ENCODE measurements at places on chromosomes 11 and 22.

DNA sequence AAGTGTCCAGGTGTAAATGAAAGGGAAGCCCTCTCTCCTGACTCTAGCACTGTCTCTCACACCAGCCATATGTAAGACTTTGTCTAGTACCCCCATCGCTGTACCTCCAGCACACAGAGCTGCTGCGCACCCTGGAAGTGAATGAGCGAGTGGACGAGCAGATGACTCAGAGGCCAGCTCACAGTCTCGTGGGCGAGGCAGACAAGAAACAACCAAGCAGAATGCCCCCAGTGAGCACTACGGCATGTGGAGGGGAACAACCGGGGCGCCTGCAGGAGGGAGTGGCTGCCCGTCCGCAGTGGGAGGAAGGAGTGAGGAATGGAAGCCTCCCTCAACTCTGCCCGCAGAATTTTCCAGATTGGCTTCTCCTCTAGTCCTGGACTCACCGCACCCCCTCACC lies 46.4 kb downstream of the MCM5 start:
- no peak for DNase-seq

DNA sequence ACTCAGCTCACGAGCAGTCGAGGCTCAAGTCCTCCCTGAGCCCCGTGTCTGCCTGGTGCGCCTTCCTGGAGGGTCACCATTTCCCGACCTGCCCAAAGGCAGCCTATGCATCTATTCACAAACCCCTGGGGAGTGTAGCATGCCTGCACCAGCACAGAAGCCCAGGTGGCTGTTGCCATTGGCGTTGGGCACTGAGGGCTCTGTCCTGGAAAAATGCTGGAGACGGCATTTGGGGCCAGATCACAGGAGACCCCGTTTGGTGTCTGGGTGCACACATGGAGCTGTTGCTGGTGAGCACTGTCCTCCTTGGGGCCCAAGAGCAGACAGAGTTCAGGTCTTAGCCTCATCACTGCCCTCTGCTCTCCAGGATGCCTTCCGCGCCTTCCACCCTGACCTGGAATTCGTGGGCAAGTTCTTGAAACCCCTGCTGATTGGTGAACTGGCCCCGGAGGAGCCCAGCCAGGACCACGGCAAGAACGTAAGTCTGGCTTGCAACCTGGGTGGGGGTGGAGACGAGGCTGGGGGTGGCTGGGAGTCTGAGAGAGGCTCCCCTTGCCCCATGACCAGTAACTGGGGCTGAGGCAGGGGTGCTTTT lies 9.4 kb downstream of the FADS2 start:
- DNase-seq = no peak

GRCh38 chr22:27107386-27107785 lies 450.0 kb downstream of the MIAT start:
- no peak for DNase-seq

DNA sequence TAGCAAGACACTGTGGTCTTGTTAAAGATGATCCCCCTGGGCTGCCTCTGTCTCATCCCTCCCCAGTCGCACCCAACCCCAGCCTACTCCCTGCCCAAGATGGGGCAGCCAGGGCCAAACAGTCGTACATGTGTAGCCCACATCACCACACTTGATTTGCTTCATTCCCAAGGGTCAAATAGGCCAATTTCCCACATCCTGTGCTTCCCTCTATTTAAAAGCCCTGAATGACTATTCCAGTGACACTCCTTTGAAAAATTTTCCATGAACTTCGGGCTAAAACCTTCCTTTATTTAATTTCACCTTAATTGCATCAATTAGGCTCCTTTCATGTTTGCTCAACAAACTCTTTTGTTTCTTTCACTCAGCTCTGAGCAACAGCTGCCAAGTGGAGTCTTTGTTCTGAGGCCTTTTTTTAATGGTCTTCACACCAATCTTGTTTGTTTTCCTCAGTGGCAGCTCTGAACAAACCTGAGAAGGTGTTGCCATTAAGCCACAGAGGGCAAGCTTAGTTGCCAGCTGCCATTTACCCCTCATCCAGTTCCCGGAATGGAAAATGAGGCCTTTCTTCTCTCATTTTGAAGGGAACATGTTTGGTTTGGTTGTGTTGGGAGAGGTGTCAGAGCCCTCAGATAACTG lies 126.9 kb downstream of the APIP start:
- DNase-seq = no peak

GRCh38 chr11:115927823-115928329 lies 423.7 kb upstream of the CADM1 start:
- no peak for DNase-seq

GRCh38 chr11:31657091-31657490 lies 147.5 kb downstream of the ELP4 start:
- DNase-seq = no peak

GRCh38 chr11:128518493-128519207 lies 68.7 kb downstream of the ETS1 start:
- no peak for DNase-seq

DNA sequence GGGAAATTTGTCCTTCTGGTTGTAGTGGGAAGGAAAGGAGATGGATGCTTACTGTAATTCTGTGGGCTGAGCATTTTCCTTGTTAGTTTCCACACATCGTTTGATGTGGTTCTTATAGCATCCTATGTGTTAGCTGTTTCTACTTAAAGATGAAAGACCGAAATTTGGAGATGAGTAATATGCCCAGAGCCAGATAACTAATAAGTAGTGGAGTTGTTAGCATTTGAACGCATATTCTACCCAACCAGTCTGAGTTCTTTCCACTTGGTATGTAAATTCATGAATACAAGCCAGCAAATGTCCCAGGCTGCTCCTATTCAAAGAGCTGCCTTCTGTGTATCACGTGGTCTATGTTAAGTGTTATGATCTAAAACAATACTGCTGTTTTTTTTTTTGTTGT lies 14.6 kb downstream of the SPECC1L start:
- DNase-seq = no peak

GRCh38 chr22:48906216-48906835 lies 921.3 kb downstream of the BRD1 start:
- no peak for DNase-seq

- no peak for DNase-seq
These were observed 45.0 kb downstream of the OR4C6 start for GRCh38 chr11:55707029-55707428.

DNA sequence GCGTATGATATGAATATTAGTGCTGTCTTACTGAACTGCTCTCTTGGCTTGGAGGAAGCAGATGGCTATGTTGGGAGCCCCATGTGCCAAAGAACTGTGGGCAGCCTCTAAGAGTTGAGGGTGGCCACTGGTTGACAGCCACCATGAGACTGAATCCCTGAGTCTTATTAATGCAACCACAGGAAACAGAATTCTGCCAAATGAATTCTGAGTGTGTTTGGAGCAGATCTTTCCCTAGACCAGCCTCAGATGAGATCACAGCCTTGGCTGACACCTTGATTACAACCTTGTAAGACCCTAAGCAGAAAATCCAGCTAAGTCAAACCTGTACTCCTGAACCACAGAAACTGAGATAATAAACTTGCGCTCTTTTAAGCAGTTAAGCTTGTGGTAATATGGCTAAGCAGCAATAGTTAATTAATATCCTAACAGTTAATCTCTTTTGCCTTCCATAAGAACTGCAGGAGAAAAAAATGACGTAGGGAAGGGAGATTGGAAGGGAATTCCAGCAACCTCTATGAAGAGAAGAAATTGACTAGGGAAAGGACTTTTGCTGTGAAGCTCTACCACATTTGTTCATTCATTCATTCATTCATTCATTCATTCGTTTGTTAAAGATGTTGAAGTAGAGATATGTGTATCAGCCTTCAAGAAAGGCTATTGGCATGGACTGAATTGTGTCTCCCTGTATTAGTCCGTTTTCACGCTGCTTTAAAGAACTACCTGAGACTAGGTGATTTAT lies 26.8 kb downstream of the ADM start:
- no peak for DNase-seq

DNA sequence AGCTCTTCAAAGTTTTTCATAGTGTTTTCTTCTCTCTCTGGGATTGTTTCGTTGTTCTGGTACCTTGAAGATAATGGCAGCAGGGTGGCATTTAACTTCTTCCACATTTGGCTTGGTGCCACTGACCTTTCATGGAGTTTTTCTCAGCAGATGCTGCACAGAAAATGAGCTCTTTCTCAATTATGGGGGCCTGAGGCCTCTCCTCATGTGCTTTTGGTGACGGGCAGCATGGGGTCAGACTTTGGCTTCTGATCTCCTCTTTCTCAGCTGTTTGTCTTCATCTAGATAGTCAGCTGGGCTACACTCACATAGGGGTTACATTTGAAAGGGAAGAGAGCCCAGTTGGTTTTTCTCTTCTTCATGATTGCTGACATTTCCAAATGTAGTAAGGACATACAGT lies 76.3 kb downstream of the FAT3 start:
- no peak for DNase-seq

- no peak for DNase-seq
These were observed 44.2 kb downstream of the ARFGAP2 start for GRCh38 chr11:47132490-47132889.

DNA sequence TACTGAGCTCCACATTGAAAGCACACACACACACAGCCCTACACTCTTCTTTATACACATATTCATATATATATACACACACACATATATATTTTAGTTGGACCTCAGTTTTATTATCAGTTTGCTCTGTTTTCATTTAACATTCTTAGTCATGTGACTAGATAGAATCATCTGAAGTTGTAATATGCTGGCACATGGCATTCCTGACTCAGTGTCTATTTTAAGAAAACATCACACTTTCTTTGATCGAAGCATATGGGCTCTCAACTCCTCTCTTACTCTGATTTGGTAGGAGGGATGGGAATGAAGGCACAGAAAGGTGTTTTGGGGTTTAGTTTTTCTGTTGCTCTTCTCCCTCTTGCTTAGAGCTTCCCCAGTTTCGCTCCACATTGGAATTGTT lies 24.8 kb downstream of the AMOTL1 start:
- no peak for DNase-seq

DNA sequence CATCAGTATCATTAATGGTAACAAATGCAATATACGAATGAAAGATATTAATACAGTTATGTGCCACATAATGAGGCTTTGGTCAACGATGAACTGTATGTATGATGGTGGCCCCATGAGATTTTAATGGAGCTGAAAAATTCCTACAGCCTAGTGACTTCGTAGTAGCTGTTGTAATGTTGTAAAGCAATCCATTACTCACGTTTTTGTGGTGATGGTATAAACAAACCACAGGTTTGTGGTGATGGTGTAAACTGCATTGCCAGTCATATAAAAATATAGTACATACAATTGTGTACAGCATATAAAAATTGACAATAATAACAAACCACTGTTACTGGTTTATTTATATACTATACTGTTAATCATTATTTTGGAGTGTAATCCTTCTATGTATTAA lies 27.4 kb upstream of the GRIA4 start:
- DNase-seq = no peak

DNA sequence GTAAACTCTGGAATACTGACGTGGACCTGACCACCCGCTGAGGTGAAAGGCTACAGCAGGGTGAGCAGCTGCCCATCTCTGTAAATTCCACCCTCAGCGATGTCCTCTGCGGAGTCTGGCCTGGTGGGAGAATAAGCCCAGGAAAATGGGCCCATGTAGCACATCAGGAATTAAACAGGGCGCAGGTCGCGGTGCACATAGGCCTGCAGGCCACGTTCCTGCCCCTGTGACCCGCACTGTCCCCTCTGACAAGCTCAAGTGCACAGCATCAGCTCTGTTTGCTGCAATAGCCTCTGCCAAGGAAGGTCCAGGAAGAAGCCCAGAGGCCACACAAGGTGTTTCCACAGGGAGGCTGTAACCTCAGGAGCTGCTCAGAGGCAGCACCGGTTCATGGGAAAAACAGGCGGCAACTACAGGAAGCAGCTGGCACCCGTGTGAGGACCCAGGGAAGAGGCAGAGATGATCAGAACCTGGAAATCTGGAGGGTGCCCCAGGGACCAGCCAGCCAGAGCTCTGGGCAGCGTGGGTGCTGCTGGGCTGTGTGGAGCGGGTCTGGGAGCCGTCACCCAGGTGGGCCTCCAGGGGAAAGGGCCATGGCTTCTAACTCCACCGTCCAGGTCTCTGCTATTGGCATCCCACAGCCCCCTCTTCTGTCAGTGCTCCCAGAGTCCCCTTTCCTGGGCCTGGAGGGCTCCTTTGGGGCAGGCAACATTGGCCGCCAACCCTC lies 808 bp upstream of the IFITM2 start:
- no peak for DNase-seq
